ENCODE measurements at places on chromosomes 7 and 10. TPM values are rescaled to one million over a fixed set of nuclear protein-coding genes. Genes with fewer than 3 reads are reported as not detected.

CCDC186 gene
- total RNA-seq, result 6.1 TPM

PRKAG2 gene
- 25.6 TPM for total RNA-seq

GRID2IP gene
- not detected for total RNA-seq

AKR1C1 gene
- total RNA-seq, result 5.0 TPM

HPSE2 gene
- total RNA-seq, result not detected

ERV3-1 gene
- 11.8 TPM for total RNA-seq

COX19 gene
- 3.9 TPM for total RNA-seq

SPDYE9 gene
- total RNA-seq, result not detected

OR9A2 gene
- total RNA-seq, result not detected

DEPP1 gene
- total RNA-seq, result 13.6 TPM

CDK6 gene
- total RNA-seq, result 131 TPM

NKX2-3 gene
- total RNA-seq, result not detected

ATRNL1 gene
- 0.18 TPM for total RNA-seq

MDH2 gene
- 55.4 TPM for total RNA-seq

RNF148 gene
- not detected for total RNA-seq

STYXL1 gene
- total RNA-seq, result 73.8 TPM

STMP1 gene
- 6.1 TPM for total RNA-seq

CNNM2 gene
- total RNA-seq, result 6.4 TPM

TYW1B gene
- total RNA-seq, result 1.8 TPM

CYP26C1 gene
- total RNA-seq, result under 0.01 TPM

RNLS gene
- total RNA-seq, result 4.2 TPM

ARL5B gene
- total RNA-seq, result 12.0 TPM

TSPAN13 gene
- 6.1 TPM for total RNA-seq

PAX2 gene
- not detected for total RNA-seq

OLAH gene
- total RNA-seq, result under 0.01 TPM

OR2A5 gene
- total RNA-seq, result not detected

SPAM1 gene
- total RNA-seq, result not detected

FGL2 gene
- 1.3 TPM for total RNA-seq

CYP2E1 gene
- total RNA-seq, result 0.36 TPM

EGR2 gene
- total RNA-seq, result 0.56 TPM

EZH2 gene
- 13.1 TPM for total RNA-seq

ADARB2 gene
- not detected for total RNA-seq

HMX2 gene
- not detected for total RNA-seq

KCNMA1 gene
- 25.6 TPM for total RNA-seq

KBTBD2 gene
- total RNA-seq, result 32.3 TPM

KCND2 gene
- under 0.01 TPM for total RNA-seq

HOXA4 gene
- total RNA-seq, result 1.1 TPM

NPC1L1 gene
- not detected for total RNA-seq

GPC2 gene
- 1.4 TPM for total RNA-seq

SCIN gene
- not detected for total RNA-seq

GNAT3 gene
- not detected for total RNA-seq

CCDC146 gene
- 0.83 TPM for total RNA-seq

RPEL1 gene
- total RNA-seq, result under 0.01 TPM

WDFY4 gene
- total RNA-seq, result not detected

TNKS2 gene
- 41.4 TPM for total RNA-seq

KLF14 gene
- not detected for total RNA-seq

SPDYE16 gene
- not detected for total RNA-seq

NODAL gene
- total RNA-seq, result not detected

TIMM23 gene
- 117 TPM for total RNA-seq

DNAH11 gene
- under 0.01 TPM for total RNA-seq

MMRN2 gene
- 0.56 TPM for total RNA-seq

STEAP1B gene
- 21.1 TPM for total RNA-seq

SPOCK2 gene
- total RNA-seq, result not detected

ZNF485 gene
- 3.1 TPM for total RNA-seq

ADCYAP1R1 gene
- total RNA-seq, result not detected

TAS2R5 gene
- total RNA-seq, result 0.36 TPM

C7orf57 gene
- not detected for total RNA-seq

RARRES2 gene
- not detected for total RNA-seq

Data from IMR-90 (cell line).